Neural progenitor cell (in vitro differentiated cells): ENCODE measurements at places on chromosomes 6 and 20.

DNA sequence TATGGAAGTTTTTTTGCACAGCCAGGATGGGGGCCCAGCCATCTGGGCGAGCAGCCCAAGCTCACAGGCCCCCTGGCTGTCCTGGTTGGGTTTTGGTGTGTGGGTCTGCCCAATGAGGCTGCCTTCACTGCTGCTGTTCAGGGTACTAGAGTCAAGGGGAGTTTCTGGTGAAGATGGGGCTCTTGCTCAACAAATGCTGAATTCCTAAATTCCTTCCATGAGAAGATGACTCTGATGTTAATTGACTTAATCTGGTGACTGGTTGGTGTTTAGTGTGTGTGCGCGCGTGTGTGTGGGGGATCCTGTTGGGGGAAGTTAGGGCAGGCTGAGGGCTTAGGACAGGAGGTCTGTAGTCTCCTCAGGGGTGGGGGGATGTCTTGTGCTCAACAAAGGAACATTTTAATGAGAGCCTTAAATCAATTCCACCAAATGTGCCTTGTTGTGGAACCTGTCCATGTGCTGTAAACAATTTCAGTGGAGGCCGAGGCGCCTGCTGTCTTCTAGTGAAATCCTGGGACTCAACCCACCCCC lies 1.9 kb downstream of the PTK7 start:
- DNase-seq, result peak; percentile 39

DNA sequence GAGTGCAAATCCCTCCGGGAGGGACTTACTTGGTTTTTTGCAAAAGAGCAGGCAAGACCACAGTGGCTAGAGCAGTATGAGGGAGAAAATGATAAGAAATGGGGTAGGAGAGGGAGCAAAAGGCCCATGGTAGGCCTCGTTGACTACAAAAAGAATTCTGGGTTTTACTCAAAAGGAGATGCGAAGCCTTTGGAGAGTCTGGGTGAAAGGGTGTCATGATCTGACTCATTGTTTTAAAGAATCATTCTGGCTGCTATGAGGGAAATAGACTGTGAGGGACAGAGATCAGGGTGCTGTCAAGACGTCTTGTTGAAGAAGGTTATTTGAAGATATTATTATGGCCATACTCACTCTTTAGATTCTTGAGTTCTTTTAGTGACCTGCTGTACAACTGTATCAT lies 13.0 kb downstream of the TBC1D32 start:
- no peak for DNase-seq

DNA sequence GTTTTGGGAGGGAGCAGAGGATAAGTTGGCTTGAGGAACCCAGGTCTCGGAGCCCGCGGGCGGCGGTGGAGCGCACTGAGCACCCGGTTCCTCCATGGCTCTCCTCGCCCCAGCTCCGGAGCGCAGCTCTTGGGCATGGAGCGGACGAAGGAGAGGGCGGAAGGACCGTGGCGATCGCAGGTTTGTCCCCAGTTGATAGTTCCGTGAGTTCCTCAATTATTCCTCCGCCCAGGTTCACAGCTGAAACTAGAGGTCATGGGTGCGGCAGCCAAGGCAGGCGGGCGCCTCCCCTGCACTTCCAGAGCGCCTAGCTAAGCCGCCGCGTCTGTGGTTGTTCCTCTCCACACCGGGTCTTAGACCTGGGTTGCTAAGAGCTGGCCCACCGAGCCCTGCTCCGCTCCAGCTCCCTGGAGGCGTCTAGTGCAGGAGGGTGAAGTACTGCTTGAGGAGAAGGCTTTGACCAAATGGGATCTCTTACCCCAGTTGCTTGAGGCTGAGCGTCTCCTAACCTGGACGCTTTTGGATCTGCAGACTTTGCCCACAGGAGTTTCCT lies at the start of gene HTR1B:
HTR1B (minus strand) TSS at position 184 of the 553 bp plus-strand sequence; CDS start at position 96, 88 bp downstream.
- DNase-seq, result peak; percentile 37

- DNase-seq, result no peak
Observed at GRCh38 chr6:147618457-147618856, 110.0 kb downstream of the SAMD5 start.

- no peak for DNase-seq
Observed at GRCh38 chr6:166019214-166019613, 148.4 kb downstream of the TBXT start.

GRCh38 chr20:58128635-58129625 lies 99.5 kb downstream of the ANKRD60 start:
- DNase-seq, result no peak

DNA sequence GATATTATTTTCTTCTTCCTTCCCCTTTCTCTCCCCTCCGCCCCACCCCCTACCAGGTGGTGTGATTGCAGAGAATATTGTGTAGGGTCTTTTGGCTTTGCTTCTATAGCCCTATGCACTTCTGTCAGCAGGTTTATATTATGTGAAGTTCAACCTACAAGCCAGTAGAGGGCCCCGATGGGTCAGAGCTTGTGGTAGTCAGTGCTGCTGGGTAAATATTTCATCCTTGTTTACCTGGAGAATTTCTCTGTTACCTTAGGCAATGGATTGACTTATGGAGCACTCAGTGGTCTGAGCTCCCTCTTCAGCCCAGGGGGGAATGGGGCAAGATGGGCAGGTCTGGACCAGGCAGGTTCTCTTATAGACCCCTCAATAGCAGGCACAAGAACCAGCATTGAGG lies 720.9 kb downstream of the GRIK2 start:
- peak; percentile 29 for DNase-seq

DNA sequence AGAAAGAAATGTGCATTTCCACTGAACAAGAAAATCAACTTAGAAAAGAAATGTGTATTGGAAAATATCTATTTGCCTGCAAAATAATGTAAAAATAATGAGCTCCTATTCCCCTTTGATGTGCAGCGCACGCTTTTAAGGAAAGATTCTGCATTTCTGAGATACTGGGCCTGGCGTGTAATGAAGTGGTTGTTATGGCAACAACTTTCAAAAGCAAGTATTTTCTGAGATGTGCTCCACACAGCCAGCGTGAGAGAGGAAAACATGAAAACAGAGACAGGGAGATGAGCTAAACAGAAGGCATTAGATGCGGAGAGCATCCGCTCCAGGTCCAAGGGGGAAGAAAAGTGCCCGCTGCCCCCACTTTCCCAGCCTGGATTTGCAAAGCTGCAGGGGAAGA lies 39.1 kb upstream of the GTSF1L start:
- DNase-seq, result no peak

- DNase-seq, result no peak
Observed at GRCh38 chr20:37317994-37318640, 27.8 kb upstream of the SRC start.
